Activated naive CD4-positive, alpha-beta T cell treated with anti-CD3 and anti-CD28 coated beads for 36 hours (primary cell): ENCODE measurements at places on chromosomes 16 and 17.

DNA sequence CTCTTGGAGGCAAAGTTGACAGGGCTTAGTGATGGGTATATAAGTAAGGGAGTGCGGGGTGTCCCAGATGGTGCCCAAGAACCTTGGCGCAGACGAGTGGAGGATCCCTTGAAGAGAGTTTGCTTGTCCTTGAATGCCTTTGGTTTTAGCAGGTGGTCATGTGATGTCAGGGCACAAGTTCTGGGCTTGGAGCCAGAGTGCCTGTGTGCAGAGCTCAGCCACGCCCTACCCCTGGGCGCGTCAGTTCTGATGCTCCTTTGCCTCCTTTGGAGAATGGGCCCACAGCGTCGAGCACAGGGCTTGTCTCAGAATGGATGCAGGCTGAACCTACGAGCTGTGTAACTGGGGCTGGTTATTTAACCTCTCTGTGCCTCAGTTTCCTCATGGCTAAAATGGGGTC is 412.2 kb upstream of the EEF2KMT start:
- no peak for DNase-seq

DNA sequence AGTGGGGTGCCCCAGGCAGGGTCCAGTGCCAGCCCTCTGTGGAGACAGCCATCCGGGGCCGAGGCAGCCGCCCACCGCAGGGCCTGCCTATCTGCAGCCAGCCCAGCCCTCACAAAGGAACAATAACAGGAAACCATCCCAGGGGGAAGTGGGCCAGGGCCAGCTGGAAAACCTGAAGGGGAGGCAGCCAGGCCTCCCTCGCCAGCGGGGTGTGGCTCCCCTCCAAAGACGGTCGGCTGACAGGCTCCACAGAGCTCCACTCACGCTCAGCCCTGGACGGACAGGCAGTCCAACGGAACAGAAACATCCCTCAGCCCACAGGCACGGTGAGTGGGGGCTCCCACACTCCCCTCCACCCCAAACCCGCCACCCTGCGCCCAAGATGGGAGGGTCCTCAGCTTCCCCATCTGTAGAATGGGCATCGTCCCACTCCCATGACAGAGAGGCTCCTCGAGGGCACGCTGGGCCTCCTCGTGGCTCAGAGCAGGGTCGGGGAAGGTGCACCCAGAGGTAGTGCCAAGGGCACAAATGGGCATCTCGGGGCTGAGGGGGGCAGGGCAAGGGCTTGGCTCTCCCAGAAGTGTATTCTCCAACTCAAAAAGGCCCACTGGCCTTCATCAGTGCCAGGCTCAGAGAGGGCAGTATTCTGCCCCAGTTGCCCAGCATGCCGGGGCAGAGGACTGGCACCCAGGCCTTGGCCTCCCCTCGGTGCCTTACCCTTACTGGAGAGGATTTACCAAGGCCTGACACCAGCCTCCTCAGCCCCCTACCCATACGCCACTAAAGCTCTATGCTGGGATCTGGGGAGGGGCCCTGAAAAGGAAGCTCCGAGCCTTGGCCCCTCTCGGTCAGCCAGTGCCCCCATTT is at the start of gene CDH5:
Gene CDH5 (plus strand): TSS at position 259 of the 867 bp plus-strand sequence. CDS start 12,647 bp downstream, outside the sequence.
- DNase-seq, result no peak

GRCh38 chr17:7014995-7015958 is 2.9 kb downstream of the RNASEK start:
- peak; percentile 86 for DNase-seq

DNA sequence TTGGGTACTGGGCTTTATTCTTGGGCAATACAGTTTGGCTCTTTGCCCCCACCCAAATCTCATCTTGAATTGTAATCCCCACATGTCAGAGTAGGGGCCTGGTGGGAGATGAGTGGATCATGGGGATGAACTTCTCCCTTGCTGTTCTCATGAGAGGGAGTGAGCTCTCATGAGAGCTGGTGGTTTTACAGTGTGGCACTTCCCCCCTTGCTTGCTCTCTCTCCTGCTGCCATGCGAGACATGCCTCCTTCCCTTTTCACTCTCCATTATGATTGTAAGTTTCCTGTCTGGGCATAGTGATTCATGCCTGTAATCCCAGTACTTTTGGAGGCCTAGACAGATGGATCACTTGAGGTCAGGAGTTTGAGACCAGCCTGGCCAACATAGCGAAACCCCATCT is 18.1 kb upstream of the CNEP1R1 start:
- DNase-seq, result no peak

GRCh38 chr16:14346278-14347142 is 275.4 kb downstream of the MRTFB start:
- DNase-seq, result no peak

DNA sequence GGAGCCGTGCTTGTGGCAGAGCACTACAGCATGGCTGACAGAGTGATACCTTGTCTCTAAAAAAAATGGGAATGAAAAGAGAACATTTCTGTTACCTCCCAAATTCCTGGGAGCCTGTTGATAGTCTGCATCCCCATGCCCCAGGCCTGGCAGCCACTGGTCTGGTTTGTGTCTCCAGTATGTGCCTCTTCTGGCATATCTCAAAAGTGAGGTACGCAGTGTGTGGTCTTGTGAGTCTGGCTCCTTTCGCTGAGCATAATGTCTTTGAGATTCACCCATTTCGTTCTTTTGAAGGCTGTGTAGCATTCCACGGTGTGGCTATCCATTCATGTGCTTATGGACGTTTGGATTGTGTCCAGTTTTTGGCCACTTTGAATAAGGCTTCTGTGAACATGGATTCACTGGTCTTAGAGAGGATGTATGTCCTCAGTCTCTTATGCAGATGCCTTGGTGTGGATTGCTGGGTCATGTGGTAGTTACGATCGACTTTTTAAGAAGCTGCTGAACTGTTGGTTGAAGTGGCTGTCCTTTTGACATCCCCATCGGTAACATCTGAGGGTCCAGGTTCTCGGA is 39.1 kb downstream of the PRMT7 start:
- no peak for DNase-seq

GRCh38 chr17:71902894-71903506 is 217.8 kb upstream of the SOX9 start:
- no peak for DNase-seq

GRCh38 chr16:11254913-11255736 is 879 bp downstream of the SOCS1 start:
- DNase-seq, result peak; percentile 68

DNA sequence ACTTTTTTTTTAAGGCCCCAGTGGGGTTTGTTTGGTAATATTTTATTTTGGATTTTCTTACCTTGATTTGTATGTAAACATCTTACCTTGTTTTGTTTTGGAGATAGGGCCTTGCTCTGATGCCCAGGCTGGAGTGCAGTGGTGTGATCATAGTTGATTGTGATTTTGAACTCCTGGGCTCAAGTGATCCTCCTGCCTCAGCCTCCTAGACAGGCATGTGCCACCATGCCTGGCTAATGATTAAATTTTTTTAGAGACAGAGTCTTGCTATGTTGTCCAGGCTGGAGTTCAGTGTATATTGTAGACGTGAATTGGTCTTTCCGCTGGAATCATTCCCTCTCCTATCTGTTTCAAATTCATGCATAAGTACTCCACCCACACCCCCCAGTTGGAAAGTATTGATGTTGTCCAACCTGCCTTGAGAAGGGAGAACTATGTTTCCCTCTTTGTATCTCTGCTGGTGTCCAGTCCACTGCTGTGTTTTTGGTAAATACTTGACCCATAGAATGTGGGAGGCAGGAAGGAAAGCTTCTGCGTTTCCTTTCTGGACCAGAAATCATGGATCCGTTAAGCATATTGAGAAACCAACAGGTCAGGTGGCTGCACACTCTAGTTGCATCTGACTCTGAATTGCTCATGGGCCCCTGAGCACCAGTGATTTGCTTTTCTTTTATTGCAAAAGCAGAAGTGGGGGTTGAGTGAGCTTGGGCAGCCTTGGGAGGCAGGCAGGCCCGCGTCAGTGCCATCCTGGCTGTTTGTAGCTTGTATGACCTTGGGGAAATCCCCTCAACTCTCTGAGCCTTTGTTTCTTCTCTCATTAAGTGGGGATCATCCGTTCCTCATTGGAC is 25.0 kb downstream of the RMI2 start:
- peak; percentile 42 for DNase-seq

DNA sequence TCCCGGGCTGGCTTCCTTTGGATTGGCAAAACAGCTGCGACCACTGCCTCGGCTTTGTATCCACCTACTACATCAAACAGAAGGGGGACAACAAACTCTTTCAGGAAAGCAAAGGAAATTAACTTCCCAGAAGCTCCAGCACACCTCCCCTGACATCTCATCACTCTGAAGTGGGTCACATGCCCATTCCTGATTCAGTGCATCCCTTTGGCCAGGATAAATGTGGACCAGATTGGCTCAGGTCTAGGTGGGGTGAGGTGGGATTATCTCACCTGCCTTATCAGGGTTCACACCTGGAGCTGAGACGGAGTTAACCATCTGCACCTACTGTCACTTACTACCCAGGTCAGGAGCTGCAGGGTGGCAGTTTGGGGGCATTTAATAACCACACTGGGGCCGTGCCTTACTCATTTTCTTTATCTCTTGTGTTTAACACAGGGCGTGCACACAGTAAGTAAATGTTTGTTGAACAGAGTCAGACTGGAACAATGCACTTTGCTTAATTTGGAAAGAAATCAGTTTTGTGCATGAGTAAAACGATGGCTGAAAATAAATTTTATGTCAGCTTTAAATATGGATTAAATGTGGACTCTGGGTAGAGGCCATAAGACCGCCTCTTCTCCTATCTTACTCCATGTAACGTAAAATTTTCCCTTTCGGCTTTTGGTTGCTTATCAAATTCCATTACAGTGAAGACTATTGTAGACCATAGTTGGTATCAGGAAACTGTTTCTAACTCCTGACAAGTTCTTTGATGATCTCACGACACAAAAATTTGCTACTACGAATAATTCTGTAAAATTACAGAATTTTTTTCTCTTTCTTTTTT is 36.0 kb downstream of the IQCK start:
- DNase-seq, result no peak

GRCh38 chr17:732067-732901 is at the start of gene TLCD3A:
TSS of gene TLCD3A (plus strand) at chr17:732596. CDS start at chr17:732648, 52 bp downstream.
- DNase-seq, result peak; percentile 53

DNA sequence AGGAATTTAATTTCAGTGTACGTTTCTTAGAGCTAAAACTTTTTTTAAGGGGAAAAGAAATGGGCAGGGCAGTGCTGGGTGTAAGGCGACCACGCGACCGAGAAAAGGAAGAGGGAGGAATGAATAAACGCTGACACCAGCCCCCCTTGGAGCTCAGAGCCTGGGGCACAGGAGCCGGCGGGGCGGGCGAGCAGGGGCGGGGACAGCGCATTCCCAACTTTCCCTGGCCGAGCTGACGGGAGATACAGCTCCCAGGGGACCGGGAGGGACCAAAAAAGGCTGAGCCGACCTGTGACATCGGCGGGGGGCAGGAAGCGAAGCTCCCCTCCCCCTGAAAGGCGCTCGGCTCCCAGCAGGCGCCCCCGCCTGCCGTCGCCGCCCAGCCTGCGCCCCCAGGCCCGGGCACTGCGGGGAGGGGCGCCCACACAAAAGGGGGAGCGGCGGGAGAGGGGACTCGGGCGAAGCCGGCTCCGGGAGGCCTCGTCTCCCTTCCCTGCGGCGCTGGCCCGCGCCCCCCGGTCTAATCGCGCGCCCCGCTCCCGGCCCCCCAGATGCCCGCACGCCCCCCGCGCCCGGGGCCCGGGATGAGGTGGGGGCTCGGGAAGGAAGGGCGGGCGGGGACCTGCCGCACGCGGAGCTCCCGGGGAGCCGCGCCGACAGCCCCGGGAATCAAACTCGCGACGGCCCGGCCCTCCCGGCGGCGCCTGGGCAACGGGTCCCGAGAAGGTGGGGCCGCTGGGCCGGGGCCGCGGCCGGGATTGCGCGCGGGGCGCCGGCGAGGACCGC is 622 bp downstream of the CUEDC1 start:
- DNase-seq, result no peak

DNA sequence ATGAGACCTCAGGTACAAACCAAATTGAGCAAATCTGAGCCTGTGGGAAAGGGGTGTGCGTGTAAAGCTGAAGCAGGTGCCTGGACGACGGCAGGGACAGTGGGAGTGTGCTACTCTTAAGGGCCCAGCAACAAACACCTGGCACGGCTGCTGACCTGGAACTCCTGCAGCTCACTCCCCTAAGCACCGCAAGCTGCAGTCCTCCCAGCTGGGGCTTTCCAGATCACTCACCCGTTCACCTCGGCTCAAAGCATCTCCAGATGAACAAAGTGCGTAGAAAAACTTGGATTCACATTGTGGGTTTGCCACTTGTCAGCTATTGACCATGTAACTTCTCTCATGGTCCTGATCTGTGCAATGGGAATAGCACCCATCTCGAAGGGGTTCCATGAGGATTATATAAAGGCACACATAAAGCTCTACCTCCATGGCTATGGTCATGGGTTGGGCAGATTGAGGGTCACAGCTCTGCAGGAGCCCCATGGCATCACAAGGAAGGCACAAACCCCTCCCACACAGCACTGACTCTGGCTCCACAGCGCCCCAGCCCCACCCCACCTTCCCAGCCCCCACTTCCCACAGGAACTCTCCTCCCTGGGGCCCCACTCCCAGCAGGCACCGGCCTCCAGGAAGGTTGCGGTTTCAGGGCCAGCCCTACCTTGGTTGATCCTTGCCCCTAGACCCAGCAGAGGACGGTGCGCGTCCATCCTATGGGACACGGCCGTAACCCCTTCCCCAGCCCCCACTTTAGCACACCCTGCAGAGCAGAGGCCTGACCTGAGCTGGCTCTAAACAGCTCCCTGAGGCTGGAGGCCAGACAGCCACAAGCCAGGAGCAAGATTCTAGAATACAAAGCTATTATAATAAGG is 21.9 kb downstream of the ST3GAL2 start:
- DNase-seq, result no peak

GRCh38 chr16:68015681-68016080 is at the start of gene DPEP2NB:
TSS of gene DPEP2NB (minus strand) at chr16:68015911. CDS start at chr16:68015770, 141 bp downstream.
- DNase-seq, result no peak

DNA sequence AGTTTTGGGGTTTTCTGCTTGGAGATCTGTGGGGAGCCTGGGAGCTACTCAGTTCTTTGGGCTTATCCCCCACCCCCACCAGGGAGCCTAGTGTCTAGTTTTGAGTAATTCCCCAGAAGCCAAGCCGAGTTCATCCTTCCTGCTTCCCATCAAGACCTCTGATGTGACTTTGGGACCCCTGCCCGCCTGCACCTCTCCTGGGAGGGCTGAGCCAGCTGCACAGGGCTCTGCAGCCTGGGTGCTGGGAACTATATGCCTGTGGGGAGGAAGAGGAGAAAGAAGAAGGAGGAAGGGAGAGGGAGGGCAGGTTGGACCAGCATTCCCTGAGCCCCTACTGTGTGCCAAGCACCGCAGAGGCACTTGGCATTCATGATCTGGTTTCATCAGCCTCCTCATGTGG is 178.9 kb downstream of the TMEM132E start:
- no peak for DNase-seq

GRCh38 chr17:4710693-4711634 is 532 bp downstream of the ARRB2 start:
- peak; percentile 72 for DNase-seq
